ENCODE measurements at places on chromosomes 1 and 21. TPM values are rescaled to one million over a fixed set of nuclear protein-coding genes. Genes with fewer than 3 reads are reported as not detected.

The ACP6 gene
- 4.9 TPM for total RNA-seq

The FCGR1A gene
- total RNA-seq: not detected

The EPB41 gene
- total RNA-seq: 117 TPM

The VASH2 gene
- total RNA-seq: not detected

The SLC9C2 gene
- not detected for total RNA-seq

The KRTAP8-1 gene
- not detected for total RNA-seq

The CLDN8 gene
- not detected for total RNA-seq

The ZSCAN20 gene
- 0.19 TPM for total RNA-seq

The RNU1-4 gene
- 3,774 TPM for total RNA-seq

The RHBDL2 gene
- not detected for total RNA-seq

The PCSK9 gene
- total RNA-seq: not detected

The KCNT2 gene
- total RNA-seq: not detected

The LAPTM5 gene
- total RNA-seq: 653 TPM

The LCE5A gene
- total RNA-seq: not detected

The PRAMEF17 gene
- total RNA-seq: not detected
